Brain pericyte (primary cell): ENCODE measurements at places on chromosomes 11 and 22.

DNA sequence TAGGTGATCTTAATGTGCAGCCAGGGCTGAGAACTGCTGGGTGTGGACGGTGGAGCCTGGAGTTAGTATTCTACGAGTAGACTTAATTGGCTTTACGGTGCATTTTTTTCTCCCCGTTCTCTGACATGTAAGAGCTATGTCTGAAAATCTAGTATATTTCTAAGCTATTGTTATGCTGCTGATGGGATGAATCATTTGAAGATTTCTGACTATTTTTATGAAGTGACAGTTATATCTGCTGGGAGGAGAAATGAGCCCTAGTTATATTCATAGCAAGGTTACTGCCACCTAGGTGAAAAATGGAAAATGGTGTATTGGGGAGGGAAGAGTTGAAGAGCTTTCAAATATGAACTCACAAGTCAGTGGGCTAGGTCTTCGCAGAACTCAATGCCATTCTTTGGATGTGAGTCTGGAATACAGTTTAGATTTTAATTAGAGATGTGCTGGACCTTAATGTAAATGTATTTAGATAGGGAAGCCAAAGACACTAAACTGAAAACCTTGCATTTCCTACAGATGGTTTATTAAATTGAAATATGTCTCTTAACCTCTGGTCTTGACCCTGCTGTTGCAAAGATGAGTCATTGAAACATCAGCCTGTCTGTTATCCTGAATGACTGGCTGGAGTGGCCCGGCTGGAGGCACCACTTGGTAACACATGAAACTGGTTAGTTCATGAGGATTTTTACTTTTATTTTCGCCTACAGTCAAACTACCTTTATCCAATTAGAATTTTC, 293.7 kb downstream of the DDX10 start:
- DNase-seq, result peak; percentile 60

GRCh38 chr11:6862961-6863360, at the start of gene OR10A2:
Gene OR10A2 (plus strand): TSS chr11:6863057. CDS start chr11:6869755, 6,698 bp downstream.
- no peak for DNase-seq

GRCh38 chr11:119673052-119673758, 55.8 kb downstream of the NECTIN1 start:
- no peak for DNase-seq

- DNase-seq, result no peak
Observed at GRCh38 chr11:90426442-90426841, 203.6 kb upstream of the CHORDC1 start.

DNA sequence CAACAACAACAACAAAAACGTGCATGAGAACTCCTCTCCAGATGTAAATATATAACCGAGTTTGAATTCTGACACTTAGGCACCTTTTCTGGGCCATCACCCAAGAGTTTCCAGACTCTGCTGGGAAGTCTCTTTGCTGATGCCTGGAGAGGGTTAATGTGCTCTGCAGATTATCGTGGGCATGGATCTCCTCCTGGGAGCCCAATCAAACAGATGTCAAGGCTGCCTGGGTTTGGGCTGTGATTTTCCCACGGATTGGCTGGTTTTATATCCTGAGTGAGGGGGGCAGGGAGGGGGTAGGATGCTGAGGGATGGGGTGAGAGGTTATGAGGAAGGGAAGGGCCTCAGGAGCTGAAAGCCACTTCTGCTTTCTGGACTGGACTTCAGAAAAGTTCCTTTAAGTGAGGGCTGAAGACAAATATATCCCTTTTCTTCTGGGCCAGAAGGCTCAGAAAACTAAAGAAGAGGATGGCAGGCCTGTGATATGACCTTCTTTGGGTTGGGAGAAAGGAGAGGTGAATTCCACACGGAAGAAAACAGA, 4.2 kb downstream of the ELF5 start:
- no peak for DNase-seq

DNA sequence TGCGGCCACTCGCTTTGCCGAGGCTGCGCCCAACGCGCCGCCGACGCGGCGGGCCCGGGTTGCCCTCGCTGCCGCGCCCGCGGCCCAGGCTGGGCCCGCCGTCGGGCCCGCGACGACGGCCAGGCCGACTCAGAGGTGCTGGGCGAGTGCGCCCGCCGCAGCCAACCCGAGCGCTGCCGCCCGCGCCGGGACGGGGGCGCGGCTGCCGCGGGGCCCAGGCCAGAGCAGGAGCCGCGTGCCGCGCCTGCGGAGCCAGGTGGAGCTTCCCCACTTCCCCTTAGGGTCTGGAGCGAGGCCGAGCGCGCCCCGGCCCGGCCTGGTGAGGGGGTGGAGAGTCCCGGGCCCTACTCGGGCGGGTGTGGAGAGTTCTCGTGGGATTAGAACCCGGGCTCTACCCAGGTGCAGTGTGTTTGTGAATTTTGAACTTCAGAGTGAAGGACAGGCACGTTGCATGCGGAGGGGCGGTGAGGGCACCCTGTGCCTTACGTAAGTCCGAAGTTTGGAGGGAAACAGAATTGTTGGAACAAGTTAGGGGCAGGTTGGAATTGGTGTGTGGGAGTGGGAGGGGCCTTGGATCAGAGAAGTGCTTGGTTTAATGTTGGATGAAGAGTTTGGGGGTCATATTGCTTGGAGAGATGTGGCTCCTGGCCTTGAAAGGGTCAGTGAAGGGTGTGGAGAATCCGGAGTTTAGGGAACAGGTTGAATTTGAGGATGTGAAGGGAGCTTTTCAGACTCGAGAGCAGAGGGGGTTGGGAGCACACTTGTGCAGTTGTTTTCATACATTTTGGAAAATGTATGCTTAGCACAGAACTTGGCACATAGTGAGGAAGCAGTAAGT, 697 bp downstream of the RNF169 start:
- DNase-seq, result no peak

DNA sequence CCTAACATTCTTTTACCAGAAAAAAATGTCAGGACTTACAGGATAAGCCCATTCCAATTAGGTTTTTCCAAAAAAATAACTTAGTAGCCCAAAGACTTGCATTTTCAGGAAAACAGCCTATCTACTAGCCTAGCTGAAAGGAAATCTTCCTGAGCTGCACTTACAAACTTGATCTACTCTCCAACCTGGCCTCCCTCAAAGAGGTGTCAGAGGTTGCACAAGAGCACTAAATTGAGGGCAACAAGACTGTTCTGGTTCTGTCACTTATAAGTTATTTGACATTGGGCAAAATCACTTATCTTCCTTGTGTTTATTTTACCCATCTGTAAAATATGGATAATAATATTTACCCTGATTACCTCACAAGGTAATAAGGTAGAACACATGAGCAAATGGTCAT, 7.9 kb upstream of the SOX6 start:
- no peak for DNase-seq

GRCh38 chr11:71565263-71565662, at the start of gene KRTAP5-10:
Gene KRTAP5-10 (plus strand): TSS chr11:71565563. CDS start chr11:71565588, 25 bp downstream.
- DNase-seq, result no peak

DNA sequence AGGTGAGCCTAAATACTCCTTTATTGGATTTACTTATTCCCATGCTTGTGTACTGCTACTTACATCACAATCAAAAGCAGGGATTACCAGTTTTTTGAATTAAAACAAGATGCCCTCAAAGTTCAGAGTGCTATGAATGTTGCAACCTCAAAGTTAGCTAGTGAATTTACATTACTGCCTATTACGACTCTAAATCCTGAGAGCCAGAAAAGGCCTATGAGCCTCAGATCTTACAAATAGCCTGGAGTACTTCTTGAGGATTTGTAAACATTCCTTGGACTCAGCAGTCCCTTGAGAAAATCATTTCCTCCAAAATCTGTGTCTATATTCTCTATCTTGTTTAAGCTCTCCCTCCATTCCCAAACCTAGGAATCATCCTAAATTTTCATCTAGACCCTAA, 25.5 kb downstream of the CHORDC1 start:
- DNase-seq, result no peak

GRCh38 chr11:9146477-9146876, 55.1 kb upstream of the SCUBE2 start:
- no peak for DNase-seq

- DNase-seq, result no peak
Observed at GRCh38 chr11:75667831-75668450, 897 bp downstream of the MAP6 start.

DNA sequence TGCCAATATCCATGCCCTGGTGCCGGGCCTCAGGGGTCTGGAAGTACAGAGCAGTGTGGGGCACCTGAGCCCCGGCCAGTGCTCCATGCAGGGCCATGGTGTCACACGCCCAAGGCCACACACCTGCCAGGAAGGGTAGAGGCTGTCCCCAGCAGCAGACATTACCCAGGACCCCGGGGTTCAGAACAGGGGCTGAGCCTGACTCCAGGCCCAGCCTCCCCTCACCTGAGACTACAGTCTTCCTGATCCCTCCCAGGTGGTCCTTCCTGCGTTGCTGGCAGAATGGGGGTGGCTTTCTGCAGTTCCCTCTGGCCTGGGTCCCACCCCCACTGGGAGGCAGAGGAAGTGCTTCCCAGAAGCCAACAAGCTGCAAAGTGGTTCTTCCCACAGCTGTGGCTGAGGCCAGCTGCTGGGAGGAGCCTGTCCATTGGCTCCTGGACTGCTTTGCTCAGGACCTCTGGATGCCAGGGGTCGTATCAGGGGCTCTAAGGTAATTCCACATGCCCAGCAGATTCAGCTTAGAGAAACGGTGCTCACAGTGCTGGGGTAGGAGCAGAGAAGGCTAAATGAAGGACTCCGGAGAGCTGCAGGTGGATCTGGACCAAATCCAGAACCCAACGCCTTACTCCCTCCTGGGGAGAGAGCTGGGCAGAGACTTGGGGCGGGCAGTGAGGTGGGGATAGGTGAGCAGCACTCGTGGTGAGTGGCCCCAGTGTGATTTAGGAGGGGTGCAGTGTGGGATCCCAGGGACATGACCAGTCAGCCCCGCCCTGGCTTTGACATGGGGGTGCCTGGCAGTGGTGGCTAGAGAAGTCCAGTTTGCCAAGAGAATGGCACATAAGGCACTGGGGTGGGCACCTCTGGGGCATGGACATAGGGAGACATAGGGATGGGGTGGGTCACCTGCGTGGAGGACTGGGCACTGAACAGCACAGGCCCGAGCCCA, 12.6 kb downstream of the TCIRG1 start:
- no peak for DNase-seq

DNA sequence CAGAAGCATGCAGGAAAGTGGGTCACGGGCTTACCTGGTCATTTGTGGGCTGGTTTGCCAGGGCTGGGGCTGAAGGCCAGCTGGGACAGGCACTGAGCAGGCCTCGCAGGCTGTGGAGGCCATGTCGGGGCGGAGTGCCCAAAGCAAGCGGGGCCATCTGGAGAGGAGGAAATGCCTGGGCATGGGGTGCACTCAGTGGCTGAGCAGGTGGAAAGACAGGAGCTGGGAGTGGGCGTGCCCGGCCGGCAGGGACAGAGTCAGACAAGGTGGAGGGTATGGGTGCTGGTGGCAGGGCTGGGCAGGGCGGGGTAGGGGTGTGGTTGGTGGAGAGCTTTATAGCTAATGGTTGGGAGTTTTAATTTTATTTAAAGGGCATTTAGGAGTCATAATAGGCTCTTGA, 27.4 kb downstream of the DAGLA start:
- DNase-seq, result no peak

- no peak for DNase-seq
Observed at GRCh38 chr11:1012740-1013630, 23.5 kb downstream of the MUC6 start.

DNA sequence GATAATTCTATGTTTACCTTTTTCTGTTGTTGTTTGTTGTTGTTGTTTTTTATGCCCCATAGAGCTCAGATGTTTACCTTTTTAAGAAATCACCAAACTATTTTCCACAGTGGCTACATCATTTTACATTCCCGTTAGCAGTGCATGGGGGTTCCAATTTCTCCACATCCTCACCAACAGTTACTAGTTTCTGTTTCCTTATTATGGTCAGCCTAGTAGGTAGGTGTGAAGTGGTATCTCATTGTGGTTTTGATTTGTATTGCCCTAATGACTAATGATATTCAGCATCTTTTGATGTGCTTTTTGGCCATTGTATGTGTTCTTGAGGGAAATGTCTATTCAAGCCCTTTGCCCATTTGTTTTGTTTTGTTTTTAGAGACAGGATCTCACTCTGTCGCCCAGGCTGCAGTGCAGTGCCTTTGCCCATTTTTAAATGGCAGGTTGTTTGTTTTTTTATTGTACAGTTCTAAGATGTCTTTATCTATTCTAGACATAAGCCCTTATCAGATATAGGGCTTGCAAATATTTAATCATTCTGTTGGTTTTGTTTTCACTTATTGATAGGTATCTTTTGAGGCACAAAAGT, 27.5 kb downstream of the CHEK2 start:
- no peak for DNase-seq

- DNase-seq, result no peak
Observed at GRCh38 chr11:91825777-91826176, 398.8 kb upstream of the FAT3 start.

- no peak for DNase-seq
Observed at GRCh38 chr22:27775087-27775698, 26.4 kb downstream of the MN1 start.

- no peak for DNase-seq
Observed at GRCh38 chr11:46617972-46618314, 590 bp downstream of the ATG13 start.

DNA sequence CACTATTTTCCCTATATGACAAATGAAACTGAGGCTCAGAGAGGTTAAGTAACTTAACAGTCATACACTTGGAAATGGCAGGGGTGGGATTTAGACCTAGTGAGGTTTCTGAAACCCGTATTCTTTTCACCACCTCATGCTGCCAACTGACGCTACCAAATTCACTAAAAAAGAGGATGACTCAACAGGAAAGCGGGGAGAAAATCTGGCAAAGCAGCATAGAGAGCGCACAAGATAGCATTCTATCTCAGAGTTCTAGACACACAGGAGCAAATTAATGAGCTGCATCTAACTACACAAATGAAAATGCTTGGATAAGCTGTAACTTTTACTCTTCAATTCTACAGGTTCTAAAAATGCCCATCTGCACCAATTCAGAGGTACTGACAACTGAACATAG, 136.4 kb downstream of the RBFOX2 start:
- no peak for DNase-seq

DNA sequence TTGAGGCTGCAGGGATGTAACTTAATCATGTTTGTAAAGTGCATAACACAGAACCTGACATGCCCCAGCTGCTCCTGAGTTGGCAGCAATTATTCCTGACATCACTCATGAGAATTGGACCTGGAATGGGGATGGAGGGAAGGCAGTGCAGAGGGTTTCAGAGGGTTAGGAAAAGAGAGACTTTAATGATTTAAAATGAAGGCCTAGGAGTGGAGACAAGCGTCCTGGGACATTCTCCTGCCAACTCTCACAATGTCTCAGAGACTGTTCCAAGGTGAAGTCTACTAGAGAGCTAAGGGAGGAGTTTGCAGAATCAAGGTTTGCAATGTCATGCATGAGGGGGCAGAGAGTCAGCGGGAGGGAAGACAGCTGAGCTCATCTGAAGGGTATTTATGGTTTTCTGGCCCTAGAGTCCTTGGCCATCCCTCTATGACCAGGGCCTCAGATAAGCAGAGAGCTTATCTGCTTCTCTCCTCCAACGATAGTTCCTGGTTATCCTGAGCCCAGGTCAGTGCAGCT, 36.9 kb downstream of the GGTLC2 start:
- DNase-seq, result no peak

GRCh38 chr22:49880281-49880680, 26.6 kb downstream of the ZBED4 start:
- DNase-seq, result no peak

GRCh38 chr11:1113405-1114201, 38.9 kb downstream of the MUC2 start:
- DNase-seq, result no peak

- DNase-seq, result no peak
Observed at GRCh38 chr22:25495285-25495684, 69.2 kb upstream of the GRK3 start.
